ENCODE measurements at places on chromosomes 1 and 21.

DNA sequence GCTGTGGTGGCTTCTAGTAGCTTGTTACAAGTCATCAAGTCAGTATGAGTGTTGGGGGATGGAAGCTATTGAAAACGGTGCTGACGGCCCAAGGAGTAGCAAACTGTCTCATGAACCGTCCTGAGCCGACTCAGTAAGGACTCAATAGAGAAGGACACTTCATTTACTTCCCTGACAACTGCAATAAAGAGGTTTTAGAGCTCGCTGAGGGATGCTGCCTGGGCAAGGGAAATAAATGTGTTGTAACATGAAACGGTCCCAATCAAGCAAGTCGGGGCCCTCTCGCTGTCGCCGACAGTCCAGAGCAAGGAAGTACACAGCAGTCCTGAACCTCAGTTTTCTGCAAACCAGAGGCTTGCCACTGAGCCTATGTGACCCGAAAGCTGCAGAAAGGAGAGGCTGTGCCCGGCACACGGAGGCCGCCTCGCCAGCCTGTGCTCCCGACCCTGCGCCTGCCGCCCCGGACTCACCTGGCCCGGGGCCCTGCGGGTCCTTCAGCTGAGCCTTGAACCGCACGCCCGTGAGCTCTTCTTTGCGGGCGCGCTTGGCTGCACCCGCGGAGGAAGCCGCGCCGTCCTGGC, 423 bp downstream of the URB1 start:
- no peak for DNase-seq

DNA sequence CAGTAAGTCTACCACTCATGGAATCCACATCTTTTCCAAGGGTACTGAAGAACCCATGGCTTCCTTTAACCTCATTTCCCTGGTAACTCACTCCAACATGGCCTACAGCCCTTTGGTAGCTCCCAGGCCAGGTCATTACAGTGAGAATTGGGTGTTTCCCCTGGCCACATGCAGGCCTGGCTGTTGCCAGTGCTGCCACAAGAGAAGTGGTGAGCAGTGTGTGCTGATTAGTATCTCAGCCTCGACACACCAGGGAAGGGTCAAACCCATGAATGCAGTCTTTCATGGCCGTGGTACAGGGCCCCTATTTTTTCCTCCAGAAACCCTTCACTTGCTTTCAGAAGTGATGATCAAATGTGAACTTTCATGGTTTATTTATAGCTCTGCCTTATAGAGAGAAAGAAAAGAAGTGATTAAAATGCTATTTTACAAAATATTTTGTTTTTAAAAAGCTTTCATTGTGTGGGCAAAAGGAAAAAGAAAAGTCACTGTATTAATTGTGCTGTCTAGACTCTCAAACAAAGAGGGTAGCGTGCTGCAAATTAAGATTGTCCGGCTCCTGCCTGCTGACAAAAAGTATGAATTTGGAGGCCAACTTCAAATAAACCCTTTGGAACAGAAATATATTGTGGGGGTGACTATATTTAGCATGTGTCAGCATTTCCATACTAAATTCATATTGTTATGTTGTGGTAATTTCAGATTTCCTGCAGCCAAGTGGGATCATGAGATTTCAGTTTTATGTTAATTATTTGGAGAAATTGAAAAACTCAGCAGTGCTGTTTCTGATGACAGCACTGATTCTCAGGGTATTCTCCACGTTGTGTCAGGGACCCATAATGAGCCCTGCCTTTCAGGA, 62.0 kb upstream of the HOOK1 start:
- no peak for DNase-seq

DNA sequence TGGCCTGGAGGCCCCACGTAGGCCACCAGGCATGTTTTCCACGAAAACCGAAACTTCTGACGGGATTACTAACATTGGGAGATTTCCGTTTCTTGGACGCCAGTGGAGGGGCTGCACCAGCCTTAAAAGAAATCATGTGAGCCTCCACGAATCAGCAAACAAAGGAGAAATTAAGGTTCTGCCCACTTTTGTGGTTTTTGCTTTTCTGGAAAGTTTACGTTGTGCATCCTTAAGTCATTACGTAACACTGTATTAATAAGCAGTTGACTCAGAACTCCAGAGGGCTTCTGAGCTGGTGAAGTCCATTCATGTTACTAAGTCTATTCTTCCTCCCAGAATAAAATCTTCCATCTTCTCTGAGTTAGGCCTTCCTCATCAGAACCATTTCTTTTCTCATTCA, 168.5 kb downstream of the PSMG1 start:
- DNase-seq, result no peak

GRCh38 chr1:98674075-98674781, 12.7 kb downstream of the SNX7 start:
- DNase-seq, result no peak

GRCh38 chr1:35030756-35031446, 844 bp downstream of the ZMYM6 start:
- peak; percentile 82 for DNase-seq

GRCh38 chr1:58883037-58883887, 99.4 kb upstream of the JUN start:
- DNase-seq, result peak; percentile 53

DNA sequence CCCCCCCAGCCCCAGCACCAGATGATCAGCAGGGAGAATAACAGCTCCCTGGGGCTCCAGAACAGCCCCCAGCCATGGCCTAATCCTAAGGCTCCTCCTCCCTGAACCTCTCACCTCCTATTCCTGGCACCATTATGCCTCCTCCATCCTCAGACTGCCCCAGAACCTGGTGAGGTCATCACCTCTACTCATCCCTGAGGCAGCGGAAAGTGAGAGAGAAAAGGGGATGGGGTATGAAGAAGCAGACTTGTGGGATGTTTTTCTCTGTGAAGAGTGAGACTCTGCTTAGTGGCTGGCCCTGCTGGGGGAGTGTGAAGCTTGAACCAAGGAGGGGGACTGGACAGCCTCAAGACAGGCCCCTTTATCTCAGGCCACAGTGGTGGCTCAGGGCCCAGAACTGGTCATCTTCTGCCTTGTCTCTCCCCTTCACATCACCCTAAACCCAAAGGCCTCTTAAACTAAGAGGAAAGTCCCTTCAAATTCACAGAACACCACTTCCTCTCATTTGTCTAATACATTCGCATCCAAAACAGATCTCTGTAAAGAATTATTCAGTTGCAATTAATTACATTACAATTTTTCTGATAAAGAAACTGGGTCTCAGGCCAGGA, 2.2 kb upstream of the PPM1J start:
- DNase-seq, result no peak

DNA sequence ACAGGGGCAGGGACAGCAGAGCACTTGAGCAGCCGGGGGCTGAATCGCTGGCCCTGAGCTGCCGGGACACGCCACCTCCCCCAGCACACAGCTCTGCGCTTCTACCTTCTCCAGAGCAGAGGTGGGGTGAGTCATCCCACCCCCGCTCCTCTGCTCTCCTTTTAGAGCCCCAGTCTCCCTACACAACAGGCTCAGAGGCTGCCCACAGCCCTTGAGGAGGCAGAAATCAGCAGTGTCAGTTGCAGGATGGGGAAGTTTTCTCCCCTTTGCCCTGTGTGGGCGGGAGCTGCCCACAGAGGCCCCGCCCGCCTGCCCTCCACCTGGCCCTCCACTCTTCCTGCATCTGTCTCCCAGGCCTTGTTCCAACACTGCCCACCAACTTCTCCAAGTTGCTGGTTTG, 94.6 kb downstream of the STUM start:
- DNase-seq, result peak; percentile 80

DNA sequence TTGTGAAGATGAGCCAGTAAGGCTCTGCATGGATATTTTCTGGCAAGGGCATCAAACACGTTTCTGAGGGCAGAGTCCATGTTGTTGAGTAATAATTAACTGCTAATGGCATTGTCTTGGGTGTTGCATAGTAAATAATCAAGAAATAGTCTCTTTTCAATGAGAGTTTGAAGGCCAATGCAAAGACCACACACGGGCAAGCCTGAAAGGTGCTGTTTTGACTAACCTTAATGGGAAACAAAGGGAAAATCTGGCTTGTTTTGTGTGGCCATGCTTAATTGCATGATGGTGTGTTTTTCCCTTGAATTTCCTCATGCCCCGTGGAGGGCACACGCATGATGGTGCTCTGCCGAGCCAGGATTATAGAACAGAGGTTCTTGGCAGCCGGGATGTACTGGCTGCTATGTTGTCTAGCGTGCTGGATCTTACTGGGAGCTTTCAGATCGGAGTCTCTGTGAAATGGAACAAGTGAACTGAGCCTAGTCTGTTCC, 127.6 kb downstream of the NOS1AP start:
- no peak for DNase-seq

DNA sequence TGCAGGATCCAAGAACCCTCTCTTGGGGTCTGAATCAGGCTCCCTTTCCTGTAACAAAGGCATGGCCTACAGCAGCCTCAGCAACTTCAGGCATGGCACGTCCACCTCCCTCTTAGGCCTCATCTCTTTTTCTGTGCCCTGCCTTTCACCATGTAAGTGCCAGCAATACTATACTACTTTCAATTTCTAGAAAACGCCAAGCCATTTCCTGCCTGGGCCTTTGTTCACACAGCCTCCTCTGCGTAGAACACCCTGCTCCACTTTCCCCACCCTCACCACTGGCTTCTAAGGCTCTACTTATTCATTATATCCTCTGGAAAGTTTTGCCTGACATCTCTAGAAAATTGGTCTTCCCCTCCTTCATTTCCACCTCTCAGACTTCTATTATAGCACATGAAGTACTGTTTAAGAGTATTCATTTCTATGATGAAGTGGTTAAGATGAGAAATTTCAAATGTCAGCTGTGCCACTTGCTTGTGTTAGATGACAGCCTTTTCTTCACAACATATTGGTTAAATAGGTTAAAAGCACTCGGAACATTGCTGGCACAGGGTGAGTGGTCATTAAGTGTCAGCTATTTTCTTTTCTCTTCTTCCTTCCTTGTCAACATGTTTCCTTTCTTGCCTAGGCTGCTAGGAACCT, 41.6 kb upstream of the VWA5B1 start:
- peak; percentile 79 for DNase-seq

GRCh38 chr1:44757420-44757819, 17.8 kb downstream of the KIF2C start:
- no peak for DNase-seq

DNA sequence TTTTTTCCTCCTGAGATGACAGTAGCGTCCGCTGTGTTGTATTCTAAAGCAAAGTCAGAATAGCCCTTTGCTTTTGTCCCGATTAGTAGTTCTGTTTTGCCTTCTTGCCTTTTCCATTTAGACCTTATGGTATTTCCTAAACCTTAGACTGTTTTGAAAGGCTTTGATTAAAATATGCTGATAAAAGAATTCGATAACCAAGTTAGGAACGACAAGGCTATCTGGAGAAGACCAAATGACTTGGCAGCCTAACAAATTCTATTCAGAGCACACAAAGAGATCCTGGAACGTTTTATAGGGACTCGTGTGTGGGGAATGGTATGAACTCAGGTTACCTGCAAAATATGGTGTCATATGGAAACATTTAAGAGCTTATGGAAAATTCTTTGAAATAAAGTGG, 42.9 kb downstream of the NFIA start:
- no peak for DNase-seq

DNA sequence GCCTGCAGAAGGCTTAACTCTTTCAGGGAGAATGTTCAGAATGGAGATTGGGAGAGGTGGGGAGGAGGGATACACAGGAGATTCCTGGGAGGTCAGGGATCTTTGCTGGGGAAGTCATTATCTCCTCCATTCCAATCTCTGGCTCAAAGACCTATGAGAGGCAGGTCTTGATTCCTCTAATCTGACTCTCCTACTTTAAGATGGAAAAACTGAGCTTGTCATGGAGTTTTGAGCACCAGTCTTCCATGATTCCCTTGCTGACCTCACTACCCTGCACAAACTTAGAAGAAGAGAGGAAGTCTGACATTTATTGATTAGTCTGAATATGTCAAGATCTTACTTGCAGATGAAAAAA, 41.5 kb upstream of the SYNC start:
- DNase-seq, result no peak

DNA sequence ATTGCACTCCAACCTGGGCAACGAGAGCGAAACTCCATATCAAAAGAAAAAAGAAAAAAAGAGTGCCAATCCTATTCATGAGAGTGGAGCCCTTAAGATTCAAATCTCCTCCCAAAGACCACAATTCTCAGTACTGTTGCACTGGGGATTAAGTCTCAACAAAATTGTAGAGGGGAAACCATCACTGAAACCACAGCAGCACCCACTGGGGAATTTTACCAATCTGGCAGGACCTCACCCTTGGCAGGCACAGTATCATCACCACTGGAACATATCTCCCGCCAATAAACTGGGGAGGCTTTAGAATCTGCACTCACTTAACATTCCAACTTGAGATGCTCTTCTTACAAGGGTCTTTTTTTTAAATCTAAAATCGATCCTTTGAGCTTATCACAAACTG, 41.0 kb downstream of the LRRC40 start:
- DNase-seq, result no peak

DNA sequence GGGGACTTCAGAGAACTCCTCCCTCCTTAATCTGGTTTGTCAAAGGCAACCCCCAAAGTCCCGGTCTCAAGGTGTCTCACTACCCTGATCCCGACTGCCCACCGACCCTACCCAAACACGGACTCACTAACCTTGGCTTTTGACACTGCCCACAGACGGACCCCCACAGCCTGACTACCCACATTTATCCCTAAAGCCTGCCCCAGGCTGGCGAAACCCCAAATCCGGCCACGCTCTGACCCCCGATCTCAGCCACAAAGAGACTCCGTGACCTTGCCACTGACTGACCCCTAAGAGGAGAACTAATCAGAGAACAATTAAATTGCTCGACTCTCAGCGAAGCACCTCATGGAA, 5.2 kb downstream of the ID3 start:
- no peak for DNase-seq

- DNase-seq, result no peak
Measured at GRCh38 chr1:243416495-243416894, 160.7 kb downstream of the SDCCAG8 start.

- no peak for DNase-seq
Measured at GRCh38 chr1:59696421-59697115, 118.2 kb upstream of the HOOK1 start.

GRCh38 chr1:24138476-24139221, 4.3 kb downstream of the IL22RA1 start:
- DNase-seq, result no peak

- no peak for DNase-seq
Measured at GRCh38 chr21:14947613-14948160, 117.1 kb downstream of the NRIP1 start.

- no peak for DNase-seq
Measured at GRCh38 chr1:55286856-55287602, 71.9 kb upstream of the USP24 start.

DNA sequence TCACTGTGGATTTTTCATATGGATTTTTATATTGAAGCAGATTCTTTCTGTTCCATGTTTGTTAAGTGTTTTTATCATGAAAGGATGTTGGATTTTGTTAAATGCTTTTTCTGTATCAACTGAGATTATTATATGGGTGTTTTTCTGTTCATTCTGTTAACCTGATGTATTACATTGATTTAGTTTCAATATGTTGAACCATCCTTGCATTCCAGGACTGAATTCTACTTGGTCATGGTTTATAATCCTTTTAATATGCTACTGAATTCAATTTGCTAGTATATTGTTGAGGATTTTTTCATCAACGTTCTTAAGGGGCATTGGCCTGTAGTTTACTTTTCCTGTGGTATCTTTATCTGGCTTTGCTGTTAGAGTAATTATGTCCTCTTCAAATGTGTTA, 55.8 kb downstream of the CCDC30 start:
- DNase-seq, result no peak
